NCI-H1417 (cell line): ENCODE measurements at places on chromosomes 5 and 9.

DNA sequence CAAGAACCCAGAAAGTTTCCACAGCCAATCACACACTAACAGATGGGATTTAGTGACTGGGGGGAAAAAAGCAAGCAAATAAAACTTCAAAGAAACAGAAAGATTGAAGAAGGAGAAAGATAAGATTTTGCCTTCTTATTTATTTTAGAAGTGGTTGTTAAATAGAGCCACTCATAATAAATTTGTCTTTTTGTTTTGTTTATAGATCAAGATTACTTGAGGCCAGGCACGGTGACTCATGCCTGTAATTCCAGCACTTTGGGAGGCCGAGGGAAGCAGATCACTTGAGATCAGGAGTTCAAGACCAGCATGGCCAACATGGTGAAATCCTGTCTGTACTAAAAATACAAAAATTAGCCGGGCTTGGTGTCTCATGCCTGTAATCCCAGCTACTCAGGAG, 94.9 kb upstream of the RANBP3L start:
- DNase-seq, result no peak

DNA sequence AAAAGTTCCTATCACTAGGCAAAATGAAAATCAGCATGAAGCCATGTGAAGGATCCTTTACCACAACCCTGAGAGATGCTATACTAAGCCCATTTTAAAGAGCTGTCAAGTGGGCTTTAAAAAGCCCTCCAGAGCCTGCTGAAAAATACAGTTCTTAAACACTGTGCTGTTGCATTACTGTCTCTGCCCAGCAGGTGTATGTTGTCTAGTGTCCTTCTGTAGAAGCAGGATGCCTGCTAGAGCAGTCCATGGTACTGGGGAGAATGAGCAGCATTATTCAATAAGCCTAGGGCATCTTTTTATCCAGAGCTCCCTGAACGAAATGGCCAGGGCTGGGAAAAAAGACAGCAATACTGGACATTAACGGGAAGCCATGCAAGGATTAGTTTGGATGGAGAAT, 126.2 kb upstream of the PLCXD3 start:
- peak; percentile 52 for DNase-seq

GRCh38 chr5:149423049-149423793, 44.1 kb upstream of the IL17B start:
- no peak for DNase-seq

GRCh38 chr5:34959323-34959722, 30.0 kb downstream of the DNAJC21 start:
- no peak for DNase-seq

DNA sequence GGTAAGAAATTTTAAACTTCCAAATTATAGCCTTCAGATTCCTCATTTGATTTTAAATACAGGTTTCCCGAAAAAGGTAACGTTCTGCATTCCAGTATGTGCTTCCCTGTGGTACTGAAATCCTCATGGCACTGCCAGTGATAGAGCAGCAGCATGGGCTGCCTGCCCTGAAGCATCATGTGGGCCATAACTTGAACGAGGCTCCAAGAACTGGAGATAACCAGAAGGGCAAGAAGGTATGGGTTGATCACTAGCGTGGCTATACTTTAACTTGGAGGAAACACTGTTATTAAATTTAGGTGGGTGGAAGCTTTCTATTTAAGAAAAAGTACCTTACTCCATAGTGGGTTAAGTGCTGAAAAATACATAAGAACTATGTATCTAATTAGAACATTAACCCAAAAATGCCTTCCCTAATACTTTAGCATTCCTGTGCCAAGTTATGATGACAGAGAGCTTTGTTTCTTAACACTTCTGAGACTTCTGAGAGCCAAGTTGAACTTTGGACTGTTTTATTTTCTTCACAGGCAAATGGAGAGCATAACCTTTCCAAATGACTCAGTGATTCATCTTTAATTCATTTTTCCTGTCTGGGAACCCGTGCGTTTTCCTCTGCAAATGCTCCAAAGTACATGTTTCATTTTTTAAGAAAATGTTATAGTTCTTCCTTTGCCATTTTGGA, 191.5 kb upstream of the GNA14 start:
- DNase-seq, result no peak

GRCh38 chr5:86968301-86968753, 299.4 kb upstream of the RASA1 start:
- DNase-seq, result no peak

- DNase-seq, result peak; percentile 53
Measured at GRCh38 chr9:124771867-124772679, 962 bp upstream of the NR6A1 start.

DNA sequence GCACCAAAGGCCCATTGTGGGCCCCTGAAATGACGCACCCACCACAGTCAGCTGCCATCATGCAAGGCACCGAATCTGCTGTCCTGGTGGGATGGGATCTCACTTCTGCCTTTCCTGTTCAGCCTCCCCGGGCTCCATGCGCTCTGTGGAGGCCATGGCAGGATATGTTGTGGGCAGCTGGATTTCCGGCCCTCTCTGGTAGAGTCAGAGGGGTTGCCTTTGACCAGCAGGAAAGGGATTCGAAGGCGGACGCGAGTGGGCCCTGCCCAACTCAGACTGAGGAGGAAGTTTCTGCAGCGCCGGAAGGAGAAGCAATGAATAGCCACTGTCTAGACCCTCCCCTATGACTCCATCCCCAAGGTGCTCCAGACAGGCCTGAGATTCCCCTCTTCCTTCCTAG, 35.5 kb downstream of the GADD45G start:
- DNase-seq, result no peak

DNA sequence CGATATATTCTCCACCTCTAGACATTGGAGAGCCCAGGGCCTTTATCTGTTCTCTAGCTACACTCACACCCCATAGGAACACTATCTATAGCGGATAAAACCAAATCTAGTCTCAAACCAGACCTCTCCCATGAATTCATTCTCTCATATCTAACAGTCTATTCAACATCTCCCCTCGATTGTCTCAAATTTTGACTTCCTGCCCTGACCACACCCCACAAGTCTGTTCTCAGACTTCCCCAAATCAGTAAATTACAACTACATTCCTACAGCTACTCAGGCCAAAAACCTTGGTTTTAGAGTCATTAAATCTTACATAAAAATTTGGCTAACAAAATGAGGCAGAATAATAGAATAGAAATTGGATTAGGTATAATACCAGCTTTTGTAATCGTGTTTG, 12.5 kb upstream of the SLC1A3 start:
- DNase-seq, result no peak

- DNase-seq, result no peak
Measured at GRCh38 chr5:141641634-141642267, 5.0 kb downstream of the RELL2 start.

GRCh38 chr5:108059334-108059733, 322.6 kb downstream of the FBXL17 start:
- no peak for DNase-seq

- no peak for DNase-seq
Measured at GRCh38 chr9:124213396-124213795, 44.4 kb upstream of the NEK6 start.

DNA sequence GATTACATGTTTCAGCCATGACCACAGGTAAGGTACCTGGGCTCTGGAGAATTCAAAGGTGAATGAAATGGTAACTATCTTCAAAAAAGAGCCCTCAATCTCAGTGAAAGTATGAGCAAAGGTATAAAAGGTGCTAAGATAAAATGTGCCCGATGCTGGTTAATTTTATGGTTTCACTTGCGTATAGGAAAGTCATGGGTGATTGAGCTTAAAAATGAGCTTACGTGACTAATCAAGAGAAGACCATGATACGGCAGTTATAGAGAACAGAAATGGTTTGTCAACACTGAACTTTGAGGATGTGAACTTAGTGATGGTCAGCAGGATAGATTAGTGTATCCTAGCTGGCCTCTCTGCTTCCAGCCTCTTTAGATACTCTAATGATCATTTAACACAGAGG, 320.1 kb downstream of the DEPDC1B start:
- no peak for DNase-seq

DNA sequence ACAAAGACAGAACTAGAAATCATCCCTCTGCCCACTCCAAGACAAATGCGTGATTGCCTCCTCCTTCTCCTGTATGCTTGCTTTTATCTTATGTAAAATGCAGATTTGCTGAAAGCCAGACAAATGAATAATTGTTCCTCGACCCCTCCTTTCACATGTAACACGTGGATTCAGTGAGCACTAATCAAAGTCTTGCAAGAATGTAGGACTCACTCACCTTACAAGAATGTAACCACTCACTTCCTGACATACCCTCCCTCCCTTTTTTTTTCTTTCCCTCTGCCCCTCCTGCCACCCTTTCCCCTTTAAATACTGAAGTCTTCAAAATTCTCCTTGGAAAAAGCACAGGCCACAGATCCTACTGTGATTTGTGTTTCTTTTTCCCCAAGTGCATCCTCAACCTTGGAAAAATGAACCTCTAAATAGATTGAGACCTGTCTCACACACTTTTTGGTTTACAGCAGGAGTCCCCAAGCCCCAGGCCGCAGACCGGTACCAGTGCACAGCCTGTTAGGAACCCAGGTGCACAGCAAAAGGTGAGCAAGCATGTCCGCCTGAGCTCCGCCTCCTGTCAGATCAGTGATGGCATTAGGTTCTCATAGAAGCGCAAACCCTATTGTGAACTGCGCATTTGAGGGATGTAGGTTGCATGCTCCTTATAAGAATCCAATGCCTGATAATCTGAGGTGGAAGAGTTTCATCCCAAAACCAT, 29.4 kb upstream of the HSD17B3 start:
- DNase-seq, result no peak

DNA sequence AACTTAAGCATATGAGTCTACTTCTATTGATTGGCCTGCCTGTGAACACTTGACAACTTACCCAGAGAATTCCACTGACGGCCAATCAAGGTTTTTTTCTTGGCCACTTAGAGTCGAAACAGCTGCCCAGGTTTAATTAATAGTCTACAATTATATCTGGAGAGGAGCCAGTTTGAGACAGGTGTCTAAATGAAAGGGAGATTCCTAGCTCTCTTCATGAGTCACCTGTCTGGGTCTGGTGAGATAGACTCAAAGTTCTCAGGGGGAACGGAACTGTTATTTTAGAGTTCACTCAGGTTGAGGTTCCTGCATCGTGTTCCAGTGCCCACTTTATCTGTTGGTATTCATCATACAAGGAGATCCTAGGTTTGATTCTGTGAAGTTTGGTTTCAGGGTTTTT, 111.0 kb downstream of the CD180 start:
- DNase-seq, result peak; percentile 57

GRCh38 chr9:37974506-37975173, 70.7 kb upstream of the SLC25A51 start:
- no peak for DNase-seq

GRCh38 chr5:174935854-174936474, 211.6 kb downstream of the MSX2 start:
- DNase-seq, result peak; percentile 21

DNA sequence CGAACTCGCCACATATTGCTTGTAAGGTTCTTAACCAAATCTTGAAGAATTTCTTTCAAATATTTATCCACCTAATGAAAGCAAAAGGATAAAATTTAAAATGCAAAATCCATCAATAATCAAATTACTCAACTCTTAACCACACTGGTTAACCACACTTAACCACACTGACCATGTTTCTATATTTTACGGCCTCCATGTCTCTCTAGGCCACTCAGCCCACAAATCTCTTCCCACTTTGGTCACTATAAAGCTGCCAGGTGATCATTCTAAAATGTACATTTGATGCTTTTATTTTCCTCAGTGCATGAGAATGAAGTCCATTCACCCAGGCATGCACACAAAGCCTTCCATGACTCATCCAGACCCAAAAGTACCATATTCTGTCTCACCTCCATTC, 56.4 kb upstream of the OR2K2 start:
- no peak for DNase-seq

DNA sequence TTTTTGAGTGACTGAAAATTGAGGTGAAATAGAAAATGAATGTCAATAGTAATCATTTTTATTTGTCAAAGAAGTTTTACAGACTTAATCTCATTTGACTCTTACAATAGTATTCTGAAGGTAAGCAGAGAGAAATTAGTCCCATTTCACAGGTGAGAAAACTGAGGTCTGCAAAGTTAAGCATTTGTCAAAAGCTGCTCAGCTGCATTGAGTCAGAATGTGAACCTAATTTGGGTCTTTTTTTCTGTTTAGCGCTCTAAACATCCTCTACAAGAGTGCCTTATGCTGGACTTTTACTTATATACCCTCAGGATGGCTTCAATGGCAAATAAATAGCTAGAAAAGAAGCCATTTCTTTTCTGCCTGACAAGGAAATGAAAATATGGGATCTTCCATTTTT, 135.7 kb downstream of the RASGRF2 start:
- DNase-seq, result no peak

DNA sequence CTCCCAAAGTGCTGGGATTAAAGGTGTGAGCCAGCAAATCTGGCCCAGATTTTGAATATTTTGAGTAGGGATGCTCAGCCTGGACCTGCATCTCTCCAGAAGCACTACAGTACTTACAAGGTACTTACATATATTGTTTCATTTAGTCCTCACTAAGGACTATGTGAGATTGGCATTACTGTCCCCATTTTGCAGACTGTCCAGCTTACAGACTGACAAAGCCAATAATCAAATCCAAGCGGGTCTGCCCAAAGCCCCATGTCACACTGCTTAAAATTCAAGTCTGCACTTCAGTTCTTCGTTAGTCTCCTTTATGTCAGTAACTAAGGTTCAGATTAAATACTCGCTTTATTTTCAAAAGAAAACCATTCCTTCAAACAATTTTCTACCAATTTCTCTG, 7.1 kb downstream of the MAPKAP1 start:
- no peak for DNase-seq

- no peak for DNase-seq
Measured at GRCh38 chr9:124814164-124814535, 37.2 kb downstream of the OLFML2A start.

DNA sequence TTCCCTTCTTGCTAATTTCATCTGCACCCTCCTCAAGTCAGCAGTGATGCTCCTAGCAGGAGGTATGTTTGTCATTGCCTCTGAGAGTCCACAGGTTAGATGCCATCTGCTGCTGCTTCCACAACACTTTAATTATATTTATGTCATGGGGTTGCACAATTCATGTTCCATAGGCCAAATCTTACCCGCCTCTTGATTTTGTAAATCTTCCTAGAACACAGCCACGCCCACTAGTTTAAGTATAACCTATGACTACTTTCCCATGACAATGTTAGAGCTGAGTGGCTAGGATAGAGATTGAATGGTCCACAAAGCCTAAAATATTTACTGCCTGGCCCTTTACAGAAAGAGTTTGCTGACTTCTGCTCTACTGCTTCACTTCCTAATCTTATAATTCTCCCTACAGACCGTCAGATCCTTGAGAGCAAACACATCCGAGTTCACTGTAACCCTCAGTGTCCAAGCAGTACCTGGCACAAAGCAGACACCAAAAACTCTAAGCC, 21.1 kb downstream of the LIFR start:
- peak; percentile 29 for DNase-seq

DNA sequence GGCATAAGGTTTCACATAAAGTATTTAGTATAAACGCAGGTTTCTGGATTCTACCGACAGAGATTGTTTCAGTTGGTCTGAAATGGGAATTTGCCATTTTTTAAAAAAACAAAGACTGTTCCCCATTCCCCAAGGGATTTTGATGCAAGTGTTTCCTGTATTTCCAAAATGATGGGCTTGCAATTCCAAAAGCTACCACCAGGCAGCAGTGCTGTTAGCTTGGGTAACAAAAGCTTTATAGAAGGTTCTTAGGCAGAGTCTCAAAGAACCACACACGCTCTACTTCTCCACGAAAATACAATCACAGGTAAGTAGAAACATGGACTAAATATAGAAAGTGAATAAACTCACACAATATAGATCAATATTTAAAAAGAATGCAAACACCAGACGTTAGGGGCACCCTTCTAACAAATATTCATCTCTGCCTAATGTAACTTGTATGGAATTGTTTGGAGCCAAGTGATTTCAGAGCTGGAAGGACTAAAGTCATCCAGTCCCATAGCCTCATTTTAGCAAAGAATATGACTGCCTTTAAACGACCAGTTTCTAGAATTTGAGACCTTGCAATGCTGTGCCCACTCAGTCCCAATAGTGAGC, 154.3 kb downstream of the SPOCK1 start:
- DNase-seq, result peak; percentile 87
